ENCODE measurements at places on chromosomes 2 and 18.

DNA sequence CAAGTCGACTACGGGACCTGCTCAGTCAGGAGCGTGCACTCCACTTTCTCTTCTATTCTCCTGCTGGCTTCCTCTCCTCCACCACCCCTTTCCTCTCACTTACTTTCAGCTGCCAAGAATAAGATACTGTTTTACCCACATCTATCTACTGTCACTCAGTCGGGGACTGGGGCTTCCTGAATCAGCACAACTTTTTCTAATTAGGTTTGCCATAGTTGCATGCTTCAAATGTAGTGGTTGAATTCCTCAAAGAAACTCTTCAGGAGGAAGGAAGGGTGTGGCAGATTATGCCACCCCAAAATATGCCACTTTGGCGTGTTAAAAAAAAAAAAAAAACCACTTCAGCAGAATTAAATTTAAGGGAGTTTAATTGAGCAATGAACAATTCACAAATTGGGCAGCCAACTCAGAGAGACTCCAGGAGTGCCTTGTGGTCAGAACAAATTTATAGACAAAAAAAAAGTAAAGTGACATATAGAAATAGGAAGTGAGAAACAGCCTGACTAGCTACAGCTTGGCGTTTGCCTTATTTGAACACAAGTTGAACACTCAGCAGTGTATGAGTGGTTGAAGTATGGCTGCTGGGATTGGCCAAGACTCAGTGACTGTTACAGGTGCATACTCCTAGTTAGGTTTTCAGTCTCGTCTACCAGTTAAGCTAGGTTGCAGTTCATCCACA lies 32.5 kb upstream of the RMDN2 start:
- no peak for DNase-seq

DNA sequence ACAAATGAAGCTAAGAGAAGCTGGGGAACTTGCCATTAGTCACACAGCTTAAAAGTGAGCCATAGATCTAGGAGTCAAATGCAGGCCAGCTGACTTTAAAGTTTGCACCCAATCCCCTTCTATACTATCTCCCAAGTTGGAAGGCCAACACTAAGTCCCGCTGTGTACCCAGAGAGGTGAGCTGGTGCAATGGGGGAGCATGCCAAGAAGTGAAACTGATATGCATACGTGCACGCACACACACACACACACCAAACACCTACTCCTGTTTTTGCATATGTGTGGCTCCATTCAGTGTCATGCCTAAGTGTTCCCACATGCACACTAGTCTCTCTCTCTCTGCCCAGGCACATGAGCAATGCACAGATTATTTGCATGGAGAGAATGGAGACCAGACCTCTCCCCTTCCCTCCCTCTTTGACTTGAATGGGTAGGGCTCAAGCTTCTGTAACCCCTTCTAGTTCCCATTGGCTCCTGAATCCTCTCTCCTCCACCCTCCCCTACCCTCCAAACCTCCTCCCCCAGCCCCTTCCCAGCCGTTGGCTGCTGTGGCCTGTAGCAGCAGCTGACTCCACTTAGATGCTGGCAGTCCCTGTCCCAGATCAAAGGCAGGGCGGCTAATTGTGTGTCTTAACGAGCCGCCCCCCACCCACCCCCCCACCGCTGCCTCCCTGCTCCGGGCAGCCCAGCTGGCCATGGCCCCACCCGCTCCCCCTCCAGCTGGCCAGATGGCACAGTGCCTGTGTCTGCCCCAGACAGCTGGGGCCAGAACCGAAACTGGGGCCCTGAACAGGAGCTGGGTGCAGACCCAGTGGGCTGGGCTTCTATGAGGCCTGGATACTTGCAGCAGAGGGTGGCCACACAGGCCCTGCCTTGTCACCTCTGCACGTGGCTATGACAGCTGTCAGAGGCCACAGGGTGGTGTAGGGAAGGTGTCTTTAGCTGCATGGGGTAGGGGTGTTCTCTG lies 5.6 kb downstream of the WNT10A start:
- no peak for DNase-seq

- no peak for DNase-seq
Measured at GRCh38 chr2:190707726-190708125, 58.8 kb downstream of the NAB1 start.

GRCh38 chr2:55108456-55109160 lies 58.4 kb upstream of the RTN4 start:
- DNase-seq, result no peak

DNA sequence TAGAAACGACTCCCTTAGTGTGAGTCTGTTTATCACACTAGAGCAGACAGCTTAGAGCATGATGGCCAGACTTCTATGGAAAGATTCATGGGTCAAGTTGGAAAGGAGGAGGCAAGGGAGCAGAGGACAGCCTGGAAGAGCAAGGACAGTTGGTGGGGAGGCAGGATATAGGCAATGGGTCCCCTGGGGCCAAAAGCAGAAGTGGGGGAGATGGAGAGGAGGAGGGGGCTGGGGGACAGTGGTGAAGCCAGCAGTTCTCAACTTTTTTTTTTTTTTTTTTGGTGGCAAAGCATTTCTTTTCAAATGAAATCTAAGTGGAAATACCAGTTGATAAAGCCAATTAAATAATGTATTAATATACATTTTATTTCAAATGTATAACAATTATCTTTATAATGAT lies 197.9 kb downstream of the HRH4 start:
- DNase-seq, result no peak

GRCh38 chr18:74609535-74609934 lies 11.9 kb downstream of the ZNF407 start:
- no peak for DNase-seq

DNA sequence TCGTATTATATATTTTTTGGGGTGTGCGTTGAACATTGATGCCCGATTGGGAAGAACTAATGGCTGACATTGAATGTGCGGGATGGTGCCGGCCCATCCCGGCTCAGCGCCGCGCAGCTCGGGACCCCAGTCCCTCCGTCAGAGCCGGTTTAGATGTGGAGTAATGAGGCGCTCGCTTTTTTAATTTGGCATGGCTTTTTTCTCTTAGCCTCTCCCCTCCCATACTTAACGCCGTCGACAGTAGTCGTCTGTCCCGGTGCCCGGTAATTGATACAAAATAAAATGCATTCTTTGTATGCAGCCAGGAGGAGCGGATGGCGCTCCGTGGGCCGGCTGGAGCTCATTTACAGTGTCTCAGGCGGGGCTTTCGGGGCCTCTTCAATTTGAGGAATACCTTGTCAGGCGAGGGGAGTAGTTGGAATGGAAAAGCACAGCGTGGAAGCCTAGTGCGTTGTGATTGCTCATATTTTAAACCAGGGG lies 209.2 kb downstream of the GBX2 start:
- DNase-seq, result no peak

GRCh38 chr2:144650907-144651306 lies 131.0 kb upstream of the ZEB2 start:
- DNase-seq, result no peak

DNA sequence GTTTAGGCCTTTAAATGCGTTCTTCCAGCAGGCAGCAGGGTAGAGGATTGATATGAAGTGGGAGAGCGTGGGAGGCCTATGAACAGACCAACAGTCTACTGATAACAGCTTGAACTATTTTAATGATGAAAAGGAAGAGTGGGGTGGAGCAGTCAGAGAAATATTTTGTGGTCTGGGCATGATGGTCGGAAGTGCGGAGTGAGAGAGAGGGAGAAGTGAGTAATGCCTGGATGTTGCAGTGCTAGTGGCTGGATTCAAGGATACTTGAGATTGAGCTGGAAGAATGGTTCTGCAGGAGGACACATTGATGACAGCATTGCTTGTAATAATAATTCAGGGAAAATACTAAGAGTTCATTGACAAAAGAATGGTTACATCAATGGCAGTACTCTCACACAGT lies 151.0 kb upstream of the DAPL1 start:
- DNase-seq, result no peak

DNA sequence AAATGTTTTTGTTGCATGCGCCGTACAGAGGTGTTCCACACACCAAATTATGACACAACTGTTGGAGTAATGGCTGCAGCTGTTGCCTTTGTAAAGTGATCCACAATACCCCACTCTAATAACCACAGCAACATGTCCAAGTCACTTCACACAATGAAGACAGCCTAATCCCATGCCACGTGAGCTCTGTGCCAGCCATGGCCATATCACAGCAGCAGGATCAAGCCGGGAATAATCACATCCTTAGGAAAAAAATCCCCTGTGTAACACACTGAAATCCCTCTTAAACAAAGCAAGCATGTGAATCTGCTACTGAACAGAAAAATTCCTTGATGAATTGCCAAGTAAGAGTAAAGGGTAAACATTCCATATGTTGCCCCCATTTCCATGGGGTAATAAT lies 179.5 kb upstream of the PARD3B start:
- no peak for DNase-seq

DNA sequence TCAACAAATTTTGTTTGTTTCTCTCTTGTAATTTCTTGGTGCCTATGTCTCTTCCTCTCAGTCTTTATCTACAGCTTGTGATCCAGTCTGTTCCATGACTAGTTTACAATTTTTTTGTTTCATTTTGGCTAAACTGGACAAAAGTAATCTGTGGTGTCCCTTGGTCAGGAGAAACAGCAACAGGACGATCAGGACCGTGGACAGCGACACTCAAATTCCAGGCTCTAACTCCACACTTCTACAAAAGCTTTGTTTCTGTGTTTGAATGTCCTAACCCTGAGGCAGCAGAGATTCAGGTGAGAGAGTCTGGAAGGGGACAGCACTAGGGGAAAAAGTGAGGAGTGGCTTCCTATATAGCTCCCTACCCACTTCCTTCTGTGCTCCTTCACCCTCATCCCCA lies 593.3 kb upstream of the FANCL start:
- no peak for DNase-seq

- no peak for DNase-seq
Measured at GRCh38 chr2:157899125-157899839, 23.2 kb upstream of the ACVR1 start.

- DNase-seq, result no peak
Measured at GRCh38 chr2:88329815-88330603, 122.5 kb downstream of the FOXI3 start.

DNA sequence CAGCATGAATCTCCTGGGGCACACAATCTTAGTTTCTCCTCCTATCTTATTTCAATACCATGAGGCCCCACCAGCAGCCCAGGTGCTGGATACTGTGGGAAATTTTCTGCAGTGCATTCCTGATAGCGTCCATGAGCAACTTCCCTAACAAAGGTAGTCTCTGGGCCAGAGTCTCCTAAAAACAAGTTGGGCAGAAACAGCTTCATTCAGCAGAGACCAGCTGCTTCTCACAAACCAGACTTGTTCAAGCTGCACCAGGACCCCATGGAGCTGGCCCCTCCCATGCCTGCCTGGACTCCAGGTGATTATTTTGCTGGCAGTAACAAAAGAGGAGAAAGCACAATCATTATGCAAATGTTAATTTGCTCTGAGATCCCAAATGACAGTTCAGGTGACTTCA lies 31.4 kb downstream of the MYO5B start:
- DNase-seq, result no peak

DNA sequence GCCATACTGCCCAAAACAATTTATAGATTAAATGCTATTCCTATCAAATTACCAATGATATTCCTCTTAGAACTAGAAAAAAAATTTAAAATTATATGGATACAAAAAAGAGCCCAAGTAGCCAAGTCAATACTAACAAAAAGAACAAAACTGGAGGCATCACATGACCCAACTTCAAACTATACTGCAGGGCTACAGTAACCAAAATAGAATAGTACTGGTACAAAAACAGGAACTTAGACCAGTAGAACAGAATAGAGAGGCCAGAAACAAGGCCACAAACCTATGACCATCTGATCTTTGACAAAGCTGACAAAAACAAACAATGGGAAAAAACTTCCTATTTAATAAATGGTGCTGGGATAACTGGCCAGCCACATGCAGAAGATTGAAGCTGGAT lies 86.1 kb upstream of the KYNU start:
- DNase-seq, result no peak

DNA sequence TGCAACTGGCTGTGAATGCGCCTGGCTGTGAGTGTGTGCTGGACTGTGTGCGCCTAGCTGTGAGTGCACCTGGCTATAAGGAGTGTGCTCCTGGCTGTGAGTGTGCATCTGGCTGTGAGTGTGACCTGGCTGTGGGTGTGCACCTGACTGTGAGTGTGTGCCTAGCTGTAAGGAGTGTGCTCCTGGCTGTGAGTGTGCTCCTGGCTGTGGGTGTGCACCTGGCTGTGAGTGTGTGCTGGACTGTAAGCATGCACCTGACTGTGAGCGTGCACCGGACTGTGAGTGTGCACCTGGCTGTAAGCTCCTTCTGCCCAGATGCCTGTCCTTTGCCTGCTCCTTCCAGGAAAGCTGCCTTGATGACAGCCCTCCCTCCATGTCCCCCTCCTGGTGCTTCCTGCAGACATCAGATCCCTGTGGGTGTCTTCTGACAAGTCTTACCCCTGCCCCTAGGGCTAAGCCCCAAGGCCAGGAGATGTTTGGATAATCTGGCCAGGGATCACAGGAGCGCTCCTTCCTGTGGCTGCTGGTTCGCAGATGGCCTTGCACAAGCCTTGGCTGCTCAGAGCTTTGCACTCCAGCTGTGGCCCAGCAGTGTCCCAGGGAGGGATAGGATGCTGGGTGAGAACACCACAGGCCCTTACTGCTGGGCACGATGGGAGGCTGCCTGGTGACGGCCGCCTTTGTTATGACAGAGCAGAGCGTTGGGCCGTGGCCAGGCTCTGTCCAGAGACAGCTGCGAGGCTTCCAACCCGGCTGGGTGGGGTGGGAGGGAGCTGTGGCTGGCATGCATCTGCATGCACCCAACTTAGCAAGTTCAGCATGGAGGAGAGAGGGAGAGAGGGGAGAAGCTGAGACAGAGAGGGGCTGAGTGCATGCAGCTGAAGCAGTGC lies 89.9 kb downstream of the GLI2 start:
- no peak for DNase-seq

DNA sequence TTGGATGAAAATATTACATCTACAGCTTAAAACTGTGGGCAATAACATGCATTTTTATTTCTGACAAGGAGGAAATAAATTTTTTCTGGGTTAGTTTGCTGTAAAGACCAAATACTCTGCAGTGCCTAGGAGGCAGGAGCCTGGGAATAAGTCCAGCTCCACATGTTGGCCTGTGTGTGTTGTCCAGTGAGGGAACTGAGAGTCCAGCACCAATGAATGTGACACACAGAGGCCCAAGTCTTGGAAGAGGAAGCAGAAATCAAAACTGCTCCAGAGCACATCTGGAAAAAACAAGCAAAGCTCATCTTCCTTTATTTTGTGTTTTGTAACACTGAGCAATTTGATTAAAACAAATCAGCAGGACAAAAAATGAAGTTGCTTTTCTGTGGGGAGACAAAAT lies 63.1 kb upstream of the KLHL14 start:
- DNase-seq, result no peak

GRCh38 chr2:110742412-110742811 lies 10.0 kb downstream of the ACOXL start:
- DNase-seq, result no peak

GRCh38 chr2:54279385-54279784 lies 23.4 kb upstream of the TSPYL6 start:
- no peak for DNase-seq

GRCh38 chr18:7735196-7735595 lies 168.1 kb downstream of the PTPRM start:
- no peak for DNase-seq

- no peak for DNase-seq
Measured at GRCh38 chr2:104685591-104685990, 168.3 kb upstream of the POU3F3 start.

Measured in stimulated activated CD4-positive, alpha-beta T cell treated with anti-CD3 and anti-CD28 coated beads, TNF-alpha, amount 100 ng/mL, for 24 hours (primary cell).